ENCODE measurements at places on chromosomes 1 and 21.

- no peak for DNase-seq
Observed at GRCh38 chr1:1283821-1284220, 3.6 kb downstream of the SCNN1D start.

DNA sequence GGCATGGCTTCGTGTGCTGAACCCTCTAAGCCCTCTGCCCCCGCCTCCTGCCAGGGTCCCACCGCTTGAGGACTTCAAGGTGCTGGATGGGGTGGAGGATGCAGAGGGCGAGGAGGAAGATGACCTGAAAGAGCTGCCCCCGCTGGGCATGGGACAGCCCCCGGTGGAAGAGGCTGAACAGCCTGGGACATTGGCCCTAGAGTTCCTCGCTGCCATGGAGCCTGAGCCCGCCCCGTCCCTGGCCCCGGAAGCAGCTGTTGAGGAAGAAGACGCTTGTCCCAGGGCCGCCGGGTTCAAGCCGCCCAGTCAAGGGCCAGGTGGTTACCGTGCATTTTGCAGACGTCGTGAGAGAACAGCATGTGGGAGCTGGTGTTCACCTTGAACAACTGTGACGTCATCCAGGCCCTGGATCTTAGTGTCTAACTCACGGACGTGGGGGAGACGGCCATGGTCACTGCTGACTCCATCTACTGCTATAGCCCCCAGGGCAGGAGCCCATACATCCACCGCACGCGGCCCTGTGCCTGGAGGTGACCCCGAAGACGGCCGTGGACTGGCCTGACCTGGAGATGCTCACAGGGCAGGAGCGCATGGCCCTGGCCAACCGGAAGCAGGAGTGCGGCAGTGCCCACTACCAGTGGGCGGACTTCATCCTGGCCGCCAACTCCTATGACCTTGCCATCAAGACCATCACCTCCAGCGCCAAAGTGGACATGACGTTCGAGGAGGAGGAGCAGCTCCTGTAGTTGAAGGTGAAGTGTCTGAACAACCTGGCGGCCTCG, 90.1 kb downstream of the PPP1R12B start:
- DNase-seq, result no peak

- DNase-seq, result peak; percentile 85
Observed at GRCh38 chr1:65067491-65068201, 80.4 kb upstream of the AK4 start.

DNA sequence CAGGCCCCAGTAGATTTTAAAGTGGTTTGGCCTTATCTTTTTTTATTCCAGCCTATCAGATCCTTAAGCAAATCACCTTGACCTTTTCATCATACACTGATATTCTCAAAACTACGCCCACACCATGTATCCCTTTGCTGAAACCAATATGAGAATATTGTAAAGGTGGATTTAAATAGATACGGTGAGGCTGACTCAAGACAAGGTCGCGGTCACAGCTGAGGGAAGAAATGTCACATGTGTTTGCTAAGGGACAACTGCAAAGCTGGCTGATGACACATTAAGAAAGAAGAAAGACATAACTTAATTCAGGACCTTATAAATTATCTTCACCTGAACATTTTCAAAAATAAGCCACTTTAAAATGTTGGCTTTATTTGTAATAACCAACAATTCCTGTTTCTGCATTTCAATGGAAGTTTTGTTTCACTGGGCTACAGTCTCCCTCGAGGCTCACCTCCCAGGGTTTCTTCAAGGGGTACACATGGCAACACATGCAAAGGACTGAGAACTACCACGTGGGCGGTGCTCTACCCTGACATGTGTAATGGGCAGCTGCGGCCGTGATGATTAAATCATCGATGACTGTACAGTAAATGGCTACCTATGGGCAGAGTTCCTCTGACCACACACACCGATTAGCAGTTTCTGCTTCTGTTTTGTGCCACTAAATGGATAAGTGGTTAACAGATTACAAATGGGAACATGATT, 189.5 kb downstream of the SIPA1L2 start:
- DNase-seq, result no peak

DNA sequence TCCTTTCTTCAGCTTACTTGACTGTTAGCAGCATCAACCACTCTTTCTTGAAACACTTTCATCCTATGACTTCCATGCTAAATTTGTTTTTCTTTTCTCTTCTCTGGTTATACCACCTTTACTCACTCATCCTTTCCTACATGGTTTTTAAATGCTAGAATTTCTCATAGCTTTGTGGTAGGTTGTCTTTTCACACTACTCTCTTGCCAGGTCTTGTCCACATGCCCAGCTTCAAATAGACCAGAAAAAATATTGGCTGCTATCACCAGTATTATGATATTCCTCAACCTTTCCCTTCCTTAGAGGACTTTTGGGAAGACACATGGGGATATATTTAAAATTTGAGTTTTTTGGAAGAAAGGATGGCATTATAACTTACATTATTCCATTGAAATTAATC, 48.8 kb downstream of the PPP1R12B start:
- no peak for DNase-seq

- no peak for DNase-seq
Observed at GRCh38 chr1:236301958-236302335, 20.2 kb upstream of the ERO1B start.

- no peak for DNase-seq
Observed at GRCh38 chr1:54853096-54853792, 33.8 kb downstream of the DHCR24 start.

GRCh38 chr21:21341041-21341440, 342.8 kb downstream of the NCAM2 start:
- no peak for DNase-seq

All from urinary bladder (tissue), 4 donors.